ENCODE measurements at places on chromosomes 4 and X.
A peak's percentile ranks its signal among the peaks of the same experiment; 100 is the strongest.

DNA sequence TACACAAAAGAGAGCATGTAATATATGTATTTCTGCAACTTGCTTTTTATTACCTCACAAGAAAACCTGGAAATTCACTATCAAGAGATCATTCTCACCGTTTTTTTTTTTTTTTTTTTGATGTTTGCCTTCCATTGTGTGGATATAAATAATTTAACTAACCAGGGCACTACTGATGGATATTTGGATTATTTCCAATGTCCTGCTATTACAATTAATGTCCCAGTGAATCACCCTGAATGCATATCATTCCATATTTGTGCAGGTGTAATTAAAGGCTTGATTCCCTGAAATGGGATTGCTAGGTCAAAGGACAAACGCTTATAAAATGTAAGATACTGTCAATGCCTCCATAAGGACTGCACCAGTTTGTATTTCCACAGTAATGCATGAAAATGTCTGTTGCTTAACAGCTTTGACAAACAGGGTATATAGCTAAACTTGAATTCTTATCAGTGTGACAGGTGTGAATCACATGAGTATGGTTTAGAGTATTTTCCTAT lies 87.8 kb downstream of the NCAPG start:
- no peak for DNase-seq

DNA sequence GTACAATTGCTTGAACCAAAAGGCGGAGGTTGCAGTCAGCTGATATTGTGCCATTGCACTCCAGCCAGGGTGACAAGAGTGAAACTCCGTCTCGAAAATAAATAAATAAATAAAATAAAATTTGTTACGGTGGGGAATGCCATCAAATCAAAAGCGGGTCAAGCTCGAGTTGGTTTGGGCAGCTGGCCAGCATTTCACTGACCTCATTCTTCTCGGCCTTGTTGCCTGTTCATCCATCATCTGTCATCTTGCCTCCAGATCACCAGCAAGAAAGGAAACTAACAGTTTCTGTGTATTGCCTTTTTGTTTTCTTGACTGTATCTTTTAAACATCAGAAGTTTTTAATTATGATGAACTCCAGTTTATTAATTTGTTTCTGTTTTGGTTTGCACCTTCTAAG lies 31.5 kb upstream of the KLHL2 start:
- no peak for DNase-seq

DNA sequence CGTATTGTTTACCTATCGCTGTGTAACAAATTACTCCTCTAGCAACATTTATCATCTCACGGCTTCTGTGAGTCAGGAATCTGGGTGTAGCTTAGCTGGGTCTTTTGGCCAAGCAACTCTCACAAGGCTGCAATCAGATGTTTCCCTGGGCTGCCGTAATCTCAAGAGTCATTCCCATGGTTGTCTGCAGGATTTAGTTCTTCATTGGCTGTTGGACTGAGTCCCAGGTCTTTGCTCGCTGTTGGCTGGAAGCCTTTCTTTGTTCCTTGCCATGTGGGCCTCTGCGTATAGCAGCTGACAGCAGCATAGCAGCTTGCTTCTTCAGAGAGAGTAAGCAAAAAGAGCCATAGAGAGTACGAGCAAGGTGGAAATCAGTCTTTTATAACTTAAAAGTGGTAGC lies 16.8 kb downstream of the POLR2B start:
- peak; percentile 78 for DNase-seq

GRCh38 chr4:157978680-157979361 lies 194.0 kb downstream of the GASK1B start:
- peak; percentile 34 for DNase-seq

DNA sequence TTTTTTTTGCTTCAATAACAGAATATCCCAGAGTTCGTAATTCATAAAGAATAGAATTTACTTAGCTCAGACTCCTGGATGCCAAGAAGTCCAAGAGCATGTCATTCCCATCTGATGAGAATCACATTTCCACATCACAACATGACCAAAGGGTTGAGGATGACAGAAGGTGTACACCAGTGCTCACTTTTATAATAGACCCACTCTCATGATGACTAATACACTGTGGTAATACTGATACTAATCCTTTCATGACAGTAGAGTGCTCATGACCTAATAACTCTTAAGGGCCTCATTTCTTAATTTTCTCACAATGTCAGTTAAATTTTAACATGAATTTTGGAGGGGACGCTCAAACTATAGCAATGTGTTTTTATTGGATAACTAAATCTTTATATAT lies 69.2 kb downstream of the ZNF732 start:
- DNase-seq: no peak

- no peak for DNase-seq
Observed at GRCh38 chr4:1871471-1872021, 353 bp downstream of the NSD2 start.

Data from non-pigmented ciliary epithelial cell (primary cell).